Endothelial cell of coronary artery (primary cell): ENCODE measurements at places on chromosomes 1 and 21. TPM values are rescaled to one million over a fixed set of nuclear protein-coding genes. Genes with fewer than 3 reads are reported as not detected.

Gene LCE3E
- total RNA-seq = not detected in 2 replicates

Gene ADAMTSL4
- total RNA-seq = 0.18 and 0.56 TPM in 2 replicates

Gene AGT
- 0.09 TPM in 1 of 2 replicates, not detected in the other for total RNA-seq

Gene DIO1
- total RNA-seq = not detected in 2 replicates

Gene CR1L
- total RNA-seq = not detected in 2 replicates

Gene CD244
- total RNA-seq = 0.09 TPM in 1 of 2 replicates, not detected in the other

Gene UBXN10
- total RNA-seq = under 0.01 TPM in 1 of 2 replicates, not detected in the other

Gene DNTTIP2
- total RNA-seq = 25.8 and 27.9 TPM in 2 replicates

Gene TRABD2B
- total RNA-seq = under 0.01 TPM in 1 of 2 replicates, not detected in the other

Gene C1orf115
- total RNA-seq = 29.5 and 29.7 TPM in 2 replicates

Gene PROK1
- total RNA-seq = not detected in 2 replicates

Gene MYOG
- total RNA-seq = not detected in 2 replicates

Gene ACP6
- 5.2 TPM in 2 replicates for total RNA-seq

Gene ASPM
- 12.6 and 32.9 TPM in 2 replicates for total RNA-seq

Gene STPG1
- 1.5 and 2.9 TPM in 2 replicates for total RNA-seq

Gene AP4B1
- total RNA-seq = 20.7 and 22.7 TPM in 2 replicates

Gene LPAR3
- not detected in 2 replicates for total RNA-seq

Gene ELAVL4
- total RNA-seq = not detected in 2 replicates

Gene CHODL
- total RNA-seq = not detected in 2 replicates

Gene BARHL2
- total RNA-seq = not detected in 2 replicates

Gene ELF3
- 0.09 and 0.18 TPM in 2 replicates for total RNA-seq

Gene CD1C
- total RNA-seq = not detected in 2 replicates

Gene ITSN1
- total RNA-seq = 49.2 and 85.7 TPM in 2 replicates

Gene CLCA4
- not detected in 2 replicates for total RNA-seq

Gene TRIM67
- not detected in 2 replicates for total RNA-seq

Gene GABPA
- 23.1 and 24.8 TPM in 2 replicates for total RNA-seq

Gene C1orf53
- total RNA-seq = 2.6 and 4.0 TPM in 2 replicates

Gene TNFSF18
- total RNA-seq = 14.1 and 17.4 TPM in 2 replicates

Gene CELSR2
- 0.45 and 2.1 TPM in 2 replicates for total RNA-seq

Gene DISC1
- total RNA-seq = 13.6 and 15.6 TPM in 2 replicates

Gene TEKT2
- total RNA-seq = 0.09 TPM in 1 of 2 replicates, not detected in the other

Gene HORMAD1
- not detected in 2 replicates for total RNA-seq

Gene ILDR2
- not detected in 2 replicates for total RNA-seq
